DMS53 (cell line): ENCODE measurements at places on chromosomes 1 and 21.
A peak's percentile ranks its signal among the peaks of the same experiment; 100 is the strongest.

GRCh38 chr1:156193208-156193487, 756 bp upstream of the SLC25A44 start:
- no peak for DNase-seq

DNA sequence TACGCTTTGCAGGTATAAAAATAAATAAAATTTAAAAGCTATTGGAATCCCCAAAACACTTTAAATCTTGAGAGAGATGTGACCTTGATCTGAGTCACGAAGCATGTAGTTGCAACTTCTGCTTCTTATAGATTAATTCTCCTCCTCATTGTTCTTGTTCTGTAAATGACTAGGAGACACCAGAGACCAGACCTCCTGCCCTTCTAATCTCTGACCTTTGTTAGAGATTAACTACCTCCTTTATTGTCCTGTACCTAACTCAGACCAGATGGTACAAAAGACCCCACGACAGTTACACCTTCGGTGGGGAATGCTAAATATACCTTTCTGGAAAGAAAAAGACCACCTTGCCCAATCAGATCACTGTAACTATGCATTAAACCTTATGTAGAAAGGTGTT, 76.9 kb upstream of the NEK2 start:
- DNase-seq, result no peak

DNA sequence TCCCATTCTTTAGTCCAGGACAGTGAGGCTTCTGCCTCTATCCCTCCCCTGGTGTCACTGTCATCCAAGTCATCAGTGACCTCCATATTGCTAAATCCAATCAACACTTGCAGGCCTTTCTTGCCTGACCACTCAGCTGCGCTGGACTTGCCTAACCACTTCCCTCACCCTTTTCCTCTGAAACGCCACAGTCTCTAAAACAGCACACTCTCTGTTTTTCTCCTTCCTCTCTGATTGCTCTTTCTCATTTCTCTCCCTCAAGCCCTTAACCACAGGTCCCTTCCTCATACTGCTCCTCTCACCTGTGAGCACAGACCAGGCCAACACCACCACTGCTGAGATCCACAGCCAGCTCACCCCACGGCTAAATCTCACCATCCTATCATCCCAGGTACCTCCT, 17.5 kb downstream of the TAL1 start:
- no peak for DNase-seq

DNA sequence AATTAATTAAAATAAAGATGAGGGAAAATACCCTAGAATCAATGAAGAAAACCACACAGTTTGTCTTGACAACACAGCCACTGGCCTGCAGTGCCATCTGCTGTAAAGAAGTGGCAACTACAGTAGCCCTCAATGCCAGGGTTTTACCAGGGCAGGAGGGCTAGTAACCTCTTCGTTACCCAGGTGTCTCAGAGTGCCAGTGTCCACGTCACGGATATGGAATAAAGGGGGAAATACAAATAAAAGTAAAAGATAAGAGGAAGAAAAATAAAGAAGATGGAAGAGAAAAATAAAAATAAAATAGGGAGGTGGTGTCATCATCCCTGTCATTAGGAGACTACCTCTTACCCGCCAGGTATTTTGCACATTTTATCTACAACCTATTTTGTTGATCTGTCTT, 14.2 kb upstream of the SLC44A3 start:
- peak; percentile 83 for DNase-seq

- DNase-seq, result no peak
These were observed 140.2 kb downstream of the MIS18A start for GRCh38 chr21:32138658-32139057.

GRCh38 chr1:62311473-62311943, 7.7 kb downstream of the KANK4 start:
- no peak for DNase-seq
